Activated CD8-positive, alpha-beta memory T cell treated with anti-CD3 and anti-CD28 coated beads, Interleukin-2, amount 50 U/mL, for 48 hours (primary cell): ENCODE measurements at places on chromosomes 16 and 17.

GRCh38 chr17:21174713-21175112, 39.2 kb downstream of the TMEM11 start:
- no peak for DNase-seq

DNA sequence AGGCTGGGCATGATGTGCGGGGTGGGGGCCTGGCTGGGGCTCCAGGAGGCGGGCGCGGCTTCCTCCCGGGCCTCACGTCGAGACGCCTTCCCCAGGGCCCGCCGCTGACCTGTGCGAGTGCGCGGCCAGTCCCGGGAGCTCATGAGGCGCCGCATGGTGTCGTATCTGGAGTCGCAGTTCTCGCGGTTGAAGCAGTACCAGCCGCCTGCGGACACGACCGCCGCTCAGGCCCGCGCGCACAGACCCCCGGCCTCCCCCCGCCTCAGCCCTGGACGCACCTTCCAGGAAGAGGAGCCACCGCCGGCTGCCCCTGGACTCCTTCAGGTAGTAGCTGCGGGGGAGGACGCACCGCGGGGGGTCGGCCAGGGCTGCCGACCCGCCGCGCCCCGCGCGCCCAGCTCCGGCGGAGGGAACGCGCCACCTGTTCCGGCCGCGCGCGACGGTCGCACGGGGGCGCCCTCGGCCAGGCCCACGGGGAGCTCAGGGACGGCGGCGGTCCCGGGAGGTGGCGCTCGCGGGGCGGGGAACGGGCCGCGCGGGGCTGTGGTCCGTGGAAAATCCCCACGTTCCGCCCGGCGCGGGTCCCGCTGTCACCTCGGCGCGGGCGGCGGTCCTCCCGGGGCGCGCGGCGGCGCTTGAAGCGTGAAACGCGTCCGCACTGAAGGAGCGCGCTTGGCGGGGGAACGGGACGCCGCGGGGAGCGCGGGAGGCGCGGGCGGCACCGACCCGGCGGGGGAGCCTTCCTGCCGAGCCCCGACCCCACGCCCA, 1.4 kb downstream of the NOTUM start:
- peak; percentile 88 for DNase-seq

DNA sequence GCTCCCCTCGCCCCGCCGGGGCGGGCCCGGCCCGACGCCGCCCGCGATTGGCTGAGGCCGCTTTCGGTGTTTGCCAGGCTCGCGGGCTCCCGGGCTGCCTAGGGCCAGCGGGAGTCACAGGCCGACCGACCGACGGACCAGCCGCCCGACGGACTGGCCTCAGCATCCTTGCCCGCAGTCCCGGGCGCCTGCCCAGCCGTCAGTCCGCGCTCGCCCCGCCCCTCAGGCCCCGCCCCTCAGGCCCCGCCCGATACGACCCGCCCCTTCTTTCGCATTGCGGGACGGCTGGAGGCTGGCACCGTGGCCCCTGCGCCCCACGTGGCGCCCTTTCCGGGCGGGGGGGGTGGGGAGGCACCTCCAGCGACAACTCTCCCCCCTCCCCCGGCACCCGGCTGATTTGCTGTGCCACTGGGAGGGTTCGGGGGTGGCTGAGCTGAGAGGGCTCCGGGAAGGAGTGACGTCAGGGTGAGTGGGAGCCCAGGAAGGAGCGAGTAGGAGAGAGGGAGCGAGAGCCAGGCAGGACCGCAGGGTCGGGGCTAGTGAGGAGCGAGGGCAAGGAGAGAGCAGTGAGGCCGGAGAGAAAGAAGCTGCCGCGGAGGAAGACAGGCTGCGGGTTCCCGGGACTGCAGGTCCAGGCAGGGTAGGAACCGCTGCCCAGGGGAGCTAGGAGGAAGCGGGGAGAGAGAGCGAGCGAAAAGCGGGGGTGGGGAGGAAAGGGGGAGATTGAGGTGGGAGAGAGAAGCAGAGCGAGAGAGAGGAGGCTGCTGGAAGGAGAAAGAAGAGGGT, at the start of gene ASPHD1:
Gene ASPHD1 (plus strand): TSS at position 387 of the 786 bp plus-strand sequence. CDS start 484 bp downstream, outside the sequence.
- DNase-seq, result no peak

GRCh38 chr16:87993901-87994300, 42.7 kb downstream of the BANP start:
- DNase-seq, result peak; percentile 34

GRCh38 chr17:10061111-10061845, 137.1 kb downstream of the GAS7 start:
- no peak for DNase-seq

- no peak for DNase-seq
These were observed 426.2 kb downstream of the CDH11 start for GRCh38 chr16:64695684-64696083.

DNA sequence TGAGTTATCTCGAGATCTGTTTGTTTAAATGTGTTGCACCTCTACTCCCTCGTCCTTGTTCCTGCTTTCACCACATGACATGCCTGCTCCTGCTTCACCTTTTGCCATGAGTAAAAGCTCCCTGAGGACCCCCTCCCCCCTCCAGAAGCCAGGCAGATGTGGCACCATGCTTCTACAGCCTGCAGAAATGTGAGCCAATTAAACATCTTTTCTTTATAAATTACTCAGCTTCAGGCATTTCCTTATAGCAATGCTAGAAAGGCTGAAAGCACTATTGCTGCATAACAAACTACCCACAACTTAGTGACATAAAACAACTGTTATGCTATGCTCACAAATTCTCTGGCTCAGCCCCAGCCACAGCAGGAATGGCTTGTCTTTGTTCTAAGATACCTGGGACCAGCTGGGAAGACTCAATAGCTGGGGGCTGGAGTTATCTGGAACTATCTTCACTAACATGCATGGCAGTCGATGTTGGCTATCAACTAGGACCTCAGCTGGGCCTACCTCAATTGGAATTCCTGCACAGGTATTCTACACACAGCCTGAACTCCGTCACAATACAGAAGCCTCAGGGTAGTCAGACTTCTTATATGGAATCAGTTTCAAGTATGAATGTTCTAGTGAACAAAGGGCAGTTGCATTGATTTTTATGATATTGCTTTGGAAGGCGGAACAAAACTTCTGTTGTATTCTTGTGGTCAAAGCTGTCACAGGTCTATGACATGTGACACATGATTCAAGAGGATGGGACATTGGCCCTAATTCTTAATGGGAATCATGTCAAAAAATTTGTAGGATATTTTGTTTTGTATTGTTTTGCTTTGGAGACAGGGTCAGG, 186.0 kb upstream of the PIRT start:
- no peak for DNase-seq

GRCh38 chr16:81436386-81436785, 8.2 kb upstream of the CMIP start:
- no peak for DNase-seq
